Stimulated activated CD4-positive, alpha-beta T cell treated with anti-CD3 and anti-CD28 coated beads, Interleukin-15, amount 100 ng/mL, for 1 hour (primary cell): ENCODE measurements at places on chromosomes 2 and 18.

- no peak for DNase-seq
Observed at GRCh38 chr2:111239581-111240249, 119.0 kb downstream of the BCL2L11 start.

- DNase-seq, result no peak
Observed at GRCh38 chr2:85989288-85989865, 100.6 kb upstream of the ST3GAL5 start.

GRCh38 chr18:11811009-11811408 is 40.2 kb upstream of the CHMP1B start:
- DNase-seq, result no peak

- DNase-seq, result no peak
Observed at GRCh38 chr2:104847586-104848160, 6.2 kb upstream of the POU3F3 start.

DNA sequence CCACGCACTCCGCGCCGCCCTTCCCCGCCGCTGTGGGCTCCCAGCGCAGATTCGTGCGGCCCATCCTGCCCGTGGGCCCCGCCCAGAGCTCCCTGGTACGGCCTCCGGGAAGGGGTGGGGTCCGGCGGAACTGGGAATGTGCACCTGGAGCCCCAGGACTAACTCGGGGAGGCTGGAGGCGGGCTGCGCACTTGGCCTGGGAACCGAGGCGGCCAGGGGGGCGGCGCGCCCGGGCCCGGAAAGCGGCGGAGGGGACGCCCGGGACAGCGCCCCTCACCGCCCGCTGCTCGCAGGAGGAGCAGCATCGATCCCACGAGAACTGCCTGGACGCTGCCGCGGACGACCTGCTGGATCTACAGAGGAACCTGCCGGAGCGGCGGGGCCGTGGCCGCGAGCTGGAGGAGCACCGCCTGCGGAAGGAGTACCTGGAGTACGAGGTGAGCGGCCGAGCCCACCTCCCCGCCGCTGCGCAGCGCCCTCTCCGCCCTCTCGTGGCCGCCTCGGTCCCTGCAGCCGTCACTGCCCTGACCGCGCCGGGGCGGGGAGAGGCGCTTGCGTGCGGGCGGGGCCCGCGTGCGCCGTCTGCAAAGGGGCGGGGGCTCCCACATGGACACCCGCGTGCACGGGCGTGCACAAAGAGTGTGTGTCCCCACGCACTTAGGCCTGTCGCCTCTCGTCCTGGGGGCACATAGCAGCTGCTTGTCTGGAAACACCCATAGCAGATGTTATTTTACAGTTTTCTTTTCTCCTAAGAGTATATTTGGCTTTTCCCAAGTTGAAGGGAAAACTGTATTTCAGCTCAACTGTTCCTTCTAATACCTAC is 25.2 kb downstream of the PSD4 start:
- DNase-seq, result peak; percentile 64

DNA sequence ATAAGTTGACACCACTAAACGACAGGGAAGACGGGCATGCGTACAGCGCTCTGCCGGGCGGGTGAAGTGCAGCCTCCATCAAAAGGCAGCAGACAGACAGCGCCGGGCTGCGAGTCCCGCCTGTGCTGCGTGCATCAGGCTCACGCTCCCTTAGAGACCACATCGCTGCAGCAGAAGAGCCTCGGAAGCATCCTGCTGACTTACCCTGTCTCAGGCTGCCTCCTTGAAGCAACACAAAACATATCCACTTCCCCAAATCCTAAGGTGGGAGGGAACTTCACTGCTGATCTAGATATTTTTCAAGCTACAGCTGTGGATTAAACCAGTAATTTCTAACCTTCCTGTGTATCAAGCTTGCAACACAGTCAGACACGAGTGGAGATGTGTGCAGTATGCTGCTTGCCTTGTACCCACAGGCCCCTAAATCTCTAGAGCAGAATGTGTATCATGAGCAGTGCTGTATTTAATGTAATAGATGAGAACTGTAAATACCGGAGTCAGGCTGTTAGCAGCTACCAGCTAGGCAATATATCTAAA is 6.4 kb downstream of the MYT1L start:
- no peak for DNase-seq
